ENCODE measurements at places on chromosomes 12 and 14.

DNA sequence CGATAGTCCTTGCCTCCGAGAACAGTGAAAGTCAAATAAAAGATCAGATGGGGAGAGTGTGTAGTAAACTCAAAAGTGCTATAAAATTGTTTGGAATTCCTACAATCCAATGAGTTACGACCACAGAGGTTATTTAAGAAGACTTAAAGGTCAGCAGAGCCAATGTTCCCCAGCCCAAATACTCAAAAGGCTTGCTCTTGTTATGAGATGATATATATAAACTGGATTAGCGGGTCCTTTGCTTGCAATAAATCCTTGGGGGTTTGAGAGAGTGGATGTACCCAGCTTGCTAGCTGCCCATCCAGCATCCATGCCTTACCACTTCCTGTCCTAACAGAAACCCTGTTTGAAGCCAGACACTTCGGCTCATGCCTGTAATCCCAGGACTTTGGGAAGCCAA, 29.0 kb upstream of the MED13L start:
- DNase-seq: no peak

DNA sequence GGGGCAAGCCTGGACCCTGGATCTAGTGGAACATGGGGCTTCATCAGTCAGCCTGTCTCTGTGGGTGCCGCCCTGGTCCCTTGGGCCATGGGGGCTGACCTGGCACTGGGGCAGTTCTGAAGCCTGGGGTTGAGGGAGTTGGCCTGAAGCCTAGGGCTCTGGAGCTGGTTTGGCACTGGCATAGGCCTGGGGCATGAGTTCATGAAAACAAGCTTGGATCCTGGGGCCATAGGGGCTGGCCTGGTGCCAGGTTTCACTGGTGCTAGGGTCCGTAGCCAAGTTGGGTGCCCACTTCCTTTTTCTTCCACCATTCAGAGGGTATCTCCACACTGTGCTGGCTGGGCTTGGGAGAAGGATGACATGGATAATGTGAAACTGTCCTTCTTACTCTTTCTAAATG, 26.6 kb upstream of the ANO4 start:
- no peak for DNase-seq

- no peak for DNase-seq
These were observed 112.2 kb downstream of the CACNA1C start for GRCh38 chr12:2165021-2165420.

- DNase-seq: no peak
These were observed 768 bp downstream of the METTL25 start for GRCh38 chr12:82359115-82359478.

DNA sequence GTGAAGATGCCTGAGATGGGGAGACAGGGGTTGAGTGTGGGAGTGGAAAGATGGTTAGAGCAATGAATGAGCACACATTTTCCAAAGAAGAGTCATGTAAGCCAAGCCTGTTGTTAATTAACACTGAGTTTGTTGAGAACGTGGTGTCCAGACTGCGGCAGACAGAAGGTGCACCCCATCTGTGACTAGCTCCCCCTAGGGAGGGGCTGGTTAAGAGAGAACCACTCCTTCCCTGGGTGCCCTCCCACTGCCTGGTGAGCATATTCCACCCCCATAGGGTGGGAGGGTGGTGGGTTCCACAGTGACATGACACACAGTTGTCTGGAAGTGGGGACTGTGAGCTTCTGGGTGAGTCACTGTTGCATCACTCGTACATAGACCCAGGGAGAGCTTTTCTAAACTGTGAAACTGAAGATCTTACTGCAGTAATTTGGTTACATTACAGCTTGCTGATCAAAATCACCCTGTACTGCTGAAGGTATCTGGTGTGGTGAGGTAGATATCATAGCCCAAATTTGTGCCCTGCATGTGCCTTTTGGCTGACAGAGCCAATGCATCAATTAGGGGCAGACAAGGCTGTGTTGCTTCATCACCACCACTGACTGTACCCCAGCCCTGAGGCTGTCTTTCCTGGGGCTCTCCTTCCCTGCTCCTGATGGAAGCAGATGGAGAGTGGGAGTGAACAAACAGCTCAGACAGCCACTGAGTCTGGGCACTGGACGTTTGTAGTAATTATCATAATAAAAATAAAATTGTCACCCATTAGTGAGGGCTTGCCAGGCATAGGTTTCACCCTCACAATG, 150.9 kb downstream of the EMP1 start:
- DNase-seq: no peak

GRCh38 chr12:117658226-117658625, 296.8 kb upstream of the NOS1 start:
- DNase-seq: no peak

DNA sequence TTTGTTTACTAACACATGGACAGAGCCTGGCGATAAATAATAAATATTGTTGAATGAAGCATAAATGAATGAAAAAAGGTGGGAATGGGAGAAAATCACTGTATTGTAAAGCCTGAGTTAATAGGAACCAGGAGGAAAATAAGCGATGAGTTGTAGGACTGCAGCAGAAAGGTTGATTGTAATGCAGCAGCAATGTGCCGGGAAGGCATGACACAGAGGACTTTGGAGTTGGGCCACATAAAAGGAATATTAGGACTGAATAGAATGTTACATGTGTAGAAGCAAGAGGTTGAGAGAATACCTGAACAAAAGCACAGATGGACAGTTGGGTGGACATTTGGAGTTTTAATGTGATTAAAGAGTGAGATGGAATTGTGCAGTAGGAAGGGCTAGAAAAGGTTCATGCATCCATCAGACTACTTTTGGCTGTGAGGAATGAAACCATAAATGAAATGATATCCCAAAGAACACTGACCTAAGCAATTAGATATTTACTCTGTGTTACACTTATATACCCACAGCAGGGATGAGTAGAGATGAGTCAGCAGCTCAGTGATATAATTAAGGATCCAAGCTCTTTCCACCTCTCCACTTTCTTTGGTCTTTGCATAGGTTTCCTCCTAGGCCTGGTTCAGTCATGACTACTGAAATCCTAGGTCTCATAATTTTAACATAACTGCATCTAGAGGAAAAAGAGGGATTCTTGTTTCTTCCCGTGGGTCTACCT, 55.4 kb downstream of the CCER1 start:
- no peak for DNase-seq

GRCh38 chr12:7555752-7556151, 52.2 kb upstream of the CD163 start:
- no peak for DNase-seq

DNA sequence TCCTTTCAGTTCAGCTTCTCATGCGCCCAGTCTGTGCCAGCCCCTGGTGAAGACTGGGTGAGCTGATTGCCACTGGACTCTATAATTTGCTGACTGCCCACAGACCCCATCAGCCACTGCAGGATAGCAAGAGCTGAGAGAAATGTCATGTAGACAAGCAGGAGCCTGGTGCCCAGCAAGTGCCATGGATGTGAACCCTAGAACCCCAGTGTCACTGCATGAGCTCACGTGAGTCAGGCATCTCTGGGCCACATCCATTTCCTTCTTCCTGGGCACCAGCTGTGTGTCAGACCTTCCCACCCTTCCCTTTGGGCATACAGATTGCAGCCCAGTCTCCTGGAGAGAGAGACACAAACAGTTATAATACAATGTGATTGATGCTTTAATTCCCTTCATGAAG, 73.8 kb downstream of the NTF3 start:
- DNase-seq: no peak

DNA sequence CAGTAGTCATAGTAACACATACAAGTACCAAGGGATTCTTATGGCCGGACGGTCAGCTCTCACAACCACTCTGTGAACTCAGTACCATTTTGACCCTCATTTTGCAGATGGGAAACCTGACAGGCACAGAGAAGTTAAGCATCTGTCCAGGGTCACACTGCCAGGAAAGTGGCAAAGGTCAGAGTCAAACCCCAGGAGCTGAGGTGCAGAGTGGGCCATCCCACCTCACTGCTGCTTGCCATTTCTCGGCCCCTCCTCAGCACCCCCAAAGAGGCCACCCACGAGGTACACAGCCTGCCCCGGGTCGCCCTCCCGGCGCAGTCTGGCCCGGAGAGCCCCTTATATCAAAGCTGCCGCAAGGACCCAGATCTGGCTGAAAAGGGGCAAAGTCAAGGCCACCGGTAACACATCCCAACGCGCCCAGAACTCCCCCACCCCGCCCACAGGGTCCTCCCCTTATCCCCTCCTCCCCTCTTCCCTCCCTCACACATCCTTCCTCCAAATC, 1.7 kb downstream of the NCOR2 start:
- DNase-seq: no peak

DNA sequence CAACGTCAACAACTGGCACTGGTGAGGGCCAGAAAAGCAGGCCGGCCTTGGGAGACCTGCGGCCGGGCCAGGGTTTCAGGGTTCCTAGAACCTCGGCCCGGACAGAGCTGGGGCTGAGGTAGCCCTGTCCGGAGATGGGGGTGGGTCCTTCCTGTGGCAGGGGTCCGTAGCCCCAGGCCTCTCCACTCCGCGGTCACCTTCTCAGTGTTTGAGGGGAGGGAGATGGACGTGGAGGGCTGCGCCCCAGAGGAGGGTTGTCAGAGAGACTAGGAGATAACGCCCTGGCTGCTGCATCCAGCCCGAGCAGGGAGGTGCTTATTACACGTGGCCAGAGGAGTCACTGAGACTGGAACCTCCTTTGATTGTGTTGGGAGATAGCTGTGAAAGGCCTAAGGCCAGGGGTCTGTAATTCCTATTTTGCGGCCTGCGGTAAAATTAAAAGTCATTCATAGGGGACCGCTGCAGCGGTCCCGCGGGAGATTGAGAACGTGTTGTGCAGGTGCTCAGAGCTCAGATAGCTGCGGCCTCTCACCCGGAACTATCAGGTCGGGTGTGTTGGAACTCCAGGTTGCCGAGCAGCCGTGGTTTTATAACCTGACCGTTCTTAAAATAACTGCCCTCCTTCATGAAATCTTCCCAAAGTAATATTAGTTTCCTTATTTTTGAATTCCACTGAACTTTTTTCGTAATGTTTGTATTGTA, 507 bp downstream of the AHSA1 start:
- DNase-seq: no peak

DNA sequence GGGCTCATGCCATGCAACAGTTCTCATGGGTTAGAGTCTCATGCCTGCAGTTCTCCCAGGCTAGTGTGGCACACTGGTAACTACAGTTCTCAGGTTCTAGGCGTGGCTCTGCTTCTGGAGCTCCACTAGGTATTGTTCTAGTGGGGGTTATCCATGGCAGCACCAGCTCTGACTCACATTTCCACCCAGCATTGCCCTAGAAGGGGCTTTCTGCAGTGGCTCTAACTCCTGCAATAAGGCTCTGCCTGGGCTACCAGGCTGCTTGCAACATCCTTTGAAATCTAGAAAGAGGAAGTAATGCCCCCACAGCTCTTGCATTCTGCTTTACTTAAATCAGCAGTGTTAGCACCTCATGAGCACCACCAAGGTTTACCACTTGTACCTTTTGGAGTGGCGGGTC, 220.3 kb upstream of the ARID2 start:
- no peak for DNase-seq

DNA sequence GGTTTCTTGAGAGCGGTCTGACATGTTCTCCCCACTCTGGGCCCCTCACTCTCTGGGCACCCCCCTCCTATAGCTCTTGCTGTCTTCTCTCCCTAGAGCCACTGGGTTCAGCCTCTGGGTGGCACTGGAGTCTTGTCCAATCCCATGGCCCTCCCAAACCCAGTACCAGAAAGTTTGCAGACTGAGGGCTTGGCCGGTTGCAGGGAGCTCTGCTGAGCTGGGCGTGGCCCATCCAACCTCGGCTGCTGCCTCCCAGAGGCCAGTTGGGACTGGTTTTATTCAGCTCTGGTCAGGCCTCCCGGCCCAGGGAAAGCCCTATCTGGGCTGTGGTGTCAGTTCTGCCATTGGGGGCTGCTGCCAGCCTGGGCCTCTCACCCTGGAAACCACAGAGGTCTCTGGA, 37.9 kb downstream of the ISCA2 start:
- DNase-seq: no peak

GRCh38 chr12:108342985-108343384, 3.9 kb upstream of the CMKLR1 start:
- no peak for DNase-seq

DNA sequence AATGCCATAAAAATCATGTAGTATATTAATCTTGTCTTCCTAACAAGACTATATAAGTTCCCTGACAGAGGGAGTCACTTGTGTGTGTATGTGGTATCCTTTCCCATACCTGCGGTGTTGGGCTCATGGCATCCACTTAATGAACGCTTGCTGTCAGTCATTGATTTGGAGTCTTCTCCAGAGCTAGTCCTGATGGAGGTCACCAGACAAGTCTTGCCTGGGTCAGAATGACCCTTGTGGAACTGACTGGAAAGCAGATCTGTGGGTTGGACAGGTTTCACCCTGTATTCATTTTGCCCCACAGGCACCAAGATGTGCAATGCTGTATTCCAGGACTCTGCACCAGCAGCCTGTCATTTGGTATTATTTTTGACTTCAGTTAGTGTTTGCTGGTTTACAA, 27.3 kb upstream of the WNK1 start:
- DNase-seq: no peak

GRCh38 chr12:117148642-117149041, 41.6 kb downstream of the FBXO21 start:
- no peak for DNase-seq

- no peak for DNase-seq
These were observed 21.4 kb upstream of the VSX2 start for GRCh38 chr14:74217672-74218448.

DNA sequence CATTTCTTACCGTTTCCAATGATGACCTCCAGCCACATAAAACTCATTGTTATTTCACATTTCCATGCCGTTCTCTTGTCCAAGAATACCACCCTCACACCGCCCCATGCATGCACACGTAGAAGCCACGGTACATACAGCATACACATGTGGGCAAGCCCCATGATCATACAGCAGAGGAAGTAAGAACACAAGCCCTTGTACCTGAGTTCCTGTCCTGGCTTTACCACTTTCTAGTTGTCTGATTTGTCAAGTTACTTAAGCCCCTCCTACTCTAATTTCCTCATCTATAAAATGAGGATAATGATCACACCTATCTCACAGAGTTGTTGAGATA, 59.9 kb downstream of the DUSP16 start:
- DNase-seq: no peak

GRCh38 chr14:26216786-26217185, 381.0 kb downstream of the NOVA1 start:
- no peak for DNase-seq

DNA sequence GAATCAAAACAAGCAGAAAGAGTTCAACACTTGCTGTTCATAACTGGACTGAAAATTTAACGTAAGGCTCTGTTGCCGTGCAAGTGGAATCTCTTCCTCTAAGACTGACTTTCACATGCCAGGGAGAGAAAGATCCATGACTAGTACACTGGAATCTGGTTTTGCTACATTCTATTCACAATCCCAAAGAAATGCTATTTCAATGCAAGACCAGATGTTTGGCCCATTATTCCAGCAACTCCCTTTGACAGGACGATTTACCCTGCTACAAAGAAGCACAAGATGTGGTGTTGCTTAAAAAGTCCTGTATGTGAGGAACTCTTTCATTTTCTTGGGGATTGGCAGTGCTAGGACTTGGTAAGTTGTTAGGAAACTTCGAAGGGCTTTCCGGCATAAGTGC, 17.4 kb downstream of the RFC5 start:
- no peak for DNase-seq

DNA sequence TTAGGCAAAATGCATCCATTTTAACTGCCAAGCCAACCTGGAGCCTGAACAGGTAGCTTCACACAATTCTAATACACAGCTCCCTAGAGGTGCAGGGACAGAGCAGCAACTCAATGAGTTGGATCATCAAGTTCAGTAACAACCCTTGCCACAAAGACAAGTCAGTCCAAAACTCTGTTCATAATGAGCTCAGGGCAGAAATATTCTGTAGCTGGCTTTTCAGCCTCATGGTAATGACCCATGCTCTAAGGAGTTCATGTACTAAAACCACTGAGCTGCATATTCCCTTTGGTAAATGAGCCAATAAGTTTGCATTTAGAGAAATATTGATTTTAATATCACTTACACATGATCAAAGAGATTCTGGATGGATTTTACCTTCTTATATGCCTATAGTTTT, 316.1 kb downstream of the SEC23A start:
- DNase-seq: no peak
